Activated naive CD4-positive, alpha-beta T cell treated with anti-CD3 and anti-CD28 coated beads for 36 hours (primary cell): ENCODE measurements at places on chromosomes 4 and X. TPM values are rescaled to one million over a fixed set of nuclear protein-coding genes. Genes with fewer than 3 reads are reported as not detected.

DNA sequence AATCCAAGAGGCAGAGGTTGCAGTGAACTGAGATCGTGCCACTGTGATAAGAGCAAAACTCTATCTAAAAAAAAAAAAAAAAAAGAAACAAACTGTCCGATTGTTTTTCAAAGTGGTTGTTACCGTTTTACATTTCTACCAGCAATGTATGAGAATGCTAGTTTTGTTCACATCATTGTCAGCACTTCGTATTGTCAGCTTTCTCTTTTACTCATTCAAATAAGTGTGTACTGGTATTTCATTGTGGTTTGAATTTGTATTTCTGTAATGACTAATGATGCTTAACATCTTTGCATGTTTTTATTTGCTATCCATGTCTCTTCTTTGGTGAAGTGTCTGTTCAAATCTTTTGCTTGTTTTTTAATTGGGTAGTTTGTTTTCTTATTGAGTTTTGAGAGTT lies 65.8 kb downstream of the GPR101 start:
- DNase-seq = no peak

GRCh38 chrX:118212817-118213183 lies 96.2 kb upstream of the KLHL13 start:
- no peak for DNase-seq

- DNase-seq = no peak
Measured at GRCh38 chr4:109171070-109171469, 131.4 kb downstream of the COL25A1 start.

DNA sequence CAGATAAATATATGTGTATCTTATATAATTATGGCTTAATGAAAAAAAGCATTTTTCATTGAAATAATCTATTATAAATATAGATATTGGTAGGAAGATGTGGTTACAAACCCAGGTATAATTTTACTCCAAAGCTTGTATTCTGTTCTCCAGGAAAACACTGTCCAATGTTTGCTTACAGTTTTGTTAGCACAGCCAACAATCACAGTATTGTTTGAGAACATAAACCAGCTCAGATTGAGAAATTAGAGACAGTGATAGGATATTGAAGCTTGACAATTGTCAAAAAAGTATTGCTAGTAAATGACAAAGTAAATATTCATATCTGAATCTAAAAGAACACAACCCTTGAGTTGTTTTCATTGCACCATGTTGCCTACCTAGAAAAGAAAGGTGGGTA lies 228.8 kb downstream of the ADGRL3 start:
- DNase-seq = no peak

- DNase-seq = no peak
Measured at GRCh38 chr4:5711479-5712184, 631 bp downstream of the EVC start.

Gene DSPP
- not detected for total RNA-seq

DNA sequence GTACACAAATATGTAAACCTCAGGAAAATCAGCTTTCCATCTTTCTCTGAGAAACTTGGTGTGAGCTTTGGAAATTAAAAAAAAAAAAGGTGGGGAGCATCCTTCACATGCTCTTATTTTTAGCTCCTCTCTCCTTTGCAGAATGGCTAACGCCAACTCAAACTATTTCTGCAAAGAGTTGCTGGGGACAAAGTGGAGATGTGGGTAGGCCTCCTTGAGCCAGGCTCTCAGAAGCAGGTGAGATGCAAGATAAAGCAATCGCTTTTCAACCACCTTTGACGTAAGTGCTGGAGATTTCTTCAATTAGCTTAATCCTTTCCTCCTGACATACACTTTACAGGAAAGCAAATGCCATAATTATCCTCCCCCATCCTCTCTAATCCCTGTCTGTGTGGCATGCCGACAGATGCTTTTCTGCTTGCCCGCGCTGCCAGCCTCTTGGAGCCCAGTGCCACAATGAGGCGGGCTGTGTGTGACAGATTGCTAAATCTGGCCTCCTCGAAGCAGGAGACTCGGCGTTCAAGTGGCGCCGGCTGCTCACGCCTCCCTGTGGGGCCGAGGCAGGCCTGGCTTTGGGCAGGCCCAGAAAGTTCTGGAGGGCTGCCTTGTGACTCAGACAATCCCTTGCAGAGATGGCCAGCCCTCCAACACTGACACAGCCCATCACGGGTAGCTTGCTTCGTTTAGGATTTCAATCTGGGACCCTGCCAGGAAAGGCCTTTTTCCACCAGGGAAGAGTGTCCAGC lies 64.9 kb upstream of the SOD3 start:
- DNase-seq = no peak

Gene ADRA2C
- total RNA-seq = not detected

DNA sequence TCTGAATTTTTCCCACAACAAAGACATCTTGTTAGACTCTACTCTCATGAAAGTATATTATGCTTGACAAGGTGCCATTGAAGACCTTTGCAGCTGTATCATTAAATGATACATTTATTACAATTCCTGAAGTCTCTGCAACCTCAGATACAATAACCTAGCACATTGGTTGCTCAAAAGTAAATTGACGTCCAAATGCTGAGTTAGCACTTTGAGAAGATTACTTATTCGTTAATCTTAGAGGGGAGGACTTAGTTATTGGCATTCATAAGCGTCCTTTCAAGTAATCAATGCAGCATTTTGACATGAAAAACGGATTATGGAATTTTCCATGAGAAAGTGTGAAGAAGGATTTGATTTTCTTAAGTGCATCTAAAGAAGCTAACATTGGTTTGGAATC lies 151.6 kb downstream of the ARSF start:
- no peak for DNase-seq

Gene ARR3
- total RNA-seq = not detected
